ENCODE measurements at places on chromosomes 6 and 20.

DNA sequence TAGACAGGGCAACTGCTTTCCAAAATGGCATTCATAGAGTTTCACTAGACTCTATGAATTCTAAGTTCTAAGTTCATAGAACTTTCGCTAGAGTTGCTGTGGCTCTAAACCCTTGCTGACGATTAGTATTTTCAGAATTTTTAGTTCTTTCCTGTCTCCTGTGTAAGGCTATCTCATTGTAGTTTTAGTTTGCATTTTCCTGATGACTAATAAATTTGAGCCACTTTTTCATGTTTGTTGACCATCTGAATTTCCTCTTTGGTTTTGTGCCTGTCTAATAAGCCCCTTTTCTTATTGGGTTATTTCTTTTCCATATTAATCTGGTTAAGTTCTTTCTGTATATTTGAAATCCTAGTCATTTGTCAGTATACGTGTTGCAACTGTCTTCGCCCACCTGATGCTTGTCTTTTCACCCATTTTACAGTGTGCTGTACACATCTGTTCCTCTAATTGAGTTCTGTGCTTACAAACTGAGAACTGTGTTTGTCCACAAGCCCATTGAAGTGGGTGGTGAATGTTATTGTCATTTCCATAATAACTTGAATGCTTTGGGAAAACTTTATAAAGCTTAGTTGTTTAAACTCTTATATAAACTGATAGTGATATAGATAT, 177.7 kb upstream of the CDYL start:
- DNase-seq = no peak

DNA sequence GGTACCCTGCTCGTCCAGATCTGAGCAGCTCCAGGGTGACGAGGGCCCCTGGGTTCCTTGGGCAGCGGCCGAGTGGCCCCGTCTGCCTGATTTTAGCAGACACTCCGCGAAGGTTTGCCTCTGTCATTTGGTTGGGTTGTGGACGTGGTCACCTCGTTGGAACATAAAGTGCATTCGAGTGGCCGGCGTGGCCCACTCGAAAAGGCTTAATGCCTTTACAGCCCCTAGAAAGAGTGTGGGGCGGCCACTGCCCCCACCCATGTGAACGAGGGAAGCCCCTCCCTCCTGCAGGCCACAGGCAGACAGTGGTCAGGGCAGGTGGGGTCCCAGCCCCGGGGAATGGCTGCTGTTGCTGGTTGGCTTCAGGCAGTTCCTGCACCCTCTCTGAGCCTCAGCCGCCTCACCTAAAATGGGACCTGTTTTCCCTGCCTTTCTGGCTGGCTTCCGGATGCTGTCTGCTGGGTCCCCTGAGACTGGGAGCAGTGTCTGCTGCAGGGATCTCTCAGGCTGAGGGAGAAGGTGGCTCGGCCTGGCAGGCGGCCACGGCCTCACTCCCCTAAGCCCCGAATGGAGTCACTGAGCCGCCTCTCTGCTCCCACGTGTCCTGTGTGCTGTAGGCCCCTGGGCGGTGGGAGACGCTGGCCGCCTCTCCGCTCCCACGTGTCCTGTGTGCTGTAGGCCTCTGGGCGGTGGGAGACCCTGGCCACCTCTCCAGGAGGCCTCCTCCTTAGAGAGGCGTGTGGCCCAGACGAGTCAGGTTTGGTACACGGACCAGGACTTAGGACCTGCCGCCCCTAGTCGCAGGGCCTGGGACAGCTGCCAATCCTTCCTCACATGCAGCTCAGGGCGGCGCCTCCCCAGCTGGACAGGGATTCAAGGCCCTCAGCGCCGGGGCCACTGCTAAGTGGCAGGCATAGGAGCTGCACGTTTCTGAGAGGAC, 233.0 kb downstream of the ERMARD start:
- DNase-seq = no peak

- DNase-seq = no peak
These were observed 2.5 kb downstream of the PRRT1 start for GRCh38 chr6:32149092-32149755.

GRCh38 chr6:116925088-116925794, 48.2 kb downstream of the RFX6 start:
- no peak for DNase-seq

DNA sequence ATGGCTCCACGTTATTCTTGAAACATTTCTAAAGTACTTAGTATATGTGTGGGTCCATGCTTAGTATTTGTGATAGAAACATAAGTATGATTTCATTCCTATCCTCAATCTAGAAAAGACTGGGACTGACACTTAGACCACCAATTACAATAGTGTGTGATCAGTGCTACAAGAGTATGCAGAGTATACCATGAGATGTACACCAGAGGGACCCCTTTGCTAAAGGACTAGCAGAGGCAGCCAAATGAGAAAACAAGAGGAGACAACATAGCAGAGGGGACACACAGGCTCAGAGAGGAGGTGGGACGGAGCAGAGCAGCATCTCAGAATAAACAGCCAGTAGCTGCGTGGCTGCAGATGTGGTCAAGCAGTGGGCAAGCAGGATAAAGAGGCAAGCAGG, 21.0 kb downstream of the RMND1 start:
- DNase-seq = no peak

DNA sequence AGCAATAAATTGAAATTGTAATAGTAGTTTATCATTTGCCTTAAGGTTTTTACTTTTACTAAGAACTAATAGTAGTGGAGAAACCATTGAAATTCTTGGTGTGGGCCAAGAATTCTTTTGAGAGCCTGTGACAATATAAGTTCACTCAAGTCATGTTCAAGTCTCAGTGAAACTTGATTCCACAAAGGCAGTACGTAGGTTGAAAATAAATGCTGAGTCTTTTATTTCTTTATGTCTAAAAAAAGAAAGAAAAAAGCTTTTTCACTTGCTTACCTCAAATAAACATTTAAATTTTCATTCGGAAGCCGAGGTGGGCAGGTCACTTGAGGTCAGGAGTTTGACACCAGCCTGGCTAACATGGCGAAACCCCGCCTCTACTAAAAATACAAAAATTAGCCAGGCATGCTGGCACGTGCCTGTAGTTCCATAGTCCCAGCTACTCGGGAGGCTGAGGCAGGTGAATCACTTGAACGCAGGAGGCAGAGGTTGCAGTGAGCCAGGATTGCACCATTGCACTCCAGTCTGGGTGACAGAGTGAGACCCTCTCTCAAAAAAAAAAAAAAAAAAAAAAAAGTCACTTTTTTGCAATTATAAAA, 57.8 kb upstream of the NELFCD start:
- no peak for DNase-seq

DNA sequence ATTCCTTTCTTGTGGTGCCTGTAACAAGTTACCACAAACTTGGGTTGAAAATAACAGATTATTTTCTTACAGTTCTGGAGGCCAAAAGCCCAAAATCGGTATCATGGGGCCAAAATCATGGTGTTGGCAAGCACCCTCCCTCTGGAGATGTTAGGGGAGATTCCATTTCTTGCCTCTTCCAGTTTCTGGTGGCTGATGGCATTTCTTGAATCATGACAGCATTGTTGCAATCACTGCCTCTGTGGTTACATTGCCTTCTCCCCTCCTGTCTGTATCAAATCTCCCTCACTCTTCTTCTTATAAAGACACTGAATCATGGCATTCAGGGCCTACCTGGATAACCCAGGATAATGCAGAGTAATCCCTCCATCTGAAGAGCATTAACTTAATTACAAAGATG, 17.9 kb upstream of the TENT5A start:
- no peak for DNase-seq

DNA sequence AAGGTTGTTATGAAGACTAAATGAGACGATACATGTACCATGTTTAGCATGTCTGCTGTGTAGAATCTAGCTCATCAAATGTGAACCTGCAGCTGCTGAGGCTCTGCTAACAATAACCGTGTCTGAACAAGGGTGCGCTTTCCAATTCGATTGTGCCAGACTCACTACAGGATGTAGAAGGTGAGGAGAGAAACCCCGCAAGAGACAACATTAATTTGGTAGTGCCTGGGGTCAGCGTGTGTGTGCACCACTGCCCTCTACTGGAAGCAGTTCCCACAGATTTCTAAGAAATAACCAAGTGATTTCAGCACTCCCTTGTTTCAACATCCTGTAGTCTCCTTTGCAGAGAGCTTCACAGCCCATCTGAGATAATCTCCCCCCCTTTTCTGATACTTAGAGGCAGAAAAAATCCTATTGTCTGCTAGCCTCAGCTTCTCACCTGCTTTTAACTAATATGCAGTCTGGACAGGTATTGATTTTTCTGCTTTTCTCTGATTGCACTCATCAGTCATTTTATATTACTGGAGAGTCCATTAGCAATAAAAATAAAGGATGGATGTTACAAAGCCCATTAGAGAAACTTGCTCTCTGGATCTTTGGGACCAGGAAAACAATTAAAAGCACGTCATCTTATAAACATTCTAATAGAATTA, 96.7 kb upstream of the BACH2 start:
- peak; percentile 73 for DNase-seq

- DNase-seq = no peak
These were observed 92.5 kb downstream of the B3GAT2 start for GRCh38 chr6:70864401-70864800.

DNA sequence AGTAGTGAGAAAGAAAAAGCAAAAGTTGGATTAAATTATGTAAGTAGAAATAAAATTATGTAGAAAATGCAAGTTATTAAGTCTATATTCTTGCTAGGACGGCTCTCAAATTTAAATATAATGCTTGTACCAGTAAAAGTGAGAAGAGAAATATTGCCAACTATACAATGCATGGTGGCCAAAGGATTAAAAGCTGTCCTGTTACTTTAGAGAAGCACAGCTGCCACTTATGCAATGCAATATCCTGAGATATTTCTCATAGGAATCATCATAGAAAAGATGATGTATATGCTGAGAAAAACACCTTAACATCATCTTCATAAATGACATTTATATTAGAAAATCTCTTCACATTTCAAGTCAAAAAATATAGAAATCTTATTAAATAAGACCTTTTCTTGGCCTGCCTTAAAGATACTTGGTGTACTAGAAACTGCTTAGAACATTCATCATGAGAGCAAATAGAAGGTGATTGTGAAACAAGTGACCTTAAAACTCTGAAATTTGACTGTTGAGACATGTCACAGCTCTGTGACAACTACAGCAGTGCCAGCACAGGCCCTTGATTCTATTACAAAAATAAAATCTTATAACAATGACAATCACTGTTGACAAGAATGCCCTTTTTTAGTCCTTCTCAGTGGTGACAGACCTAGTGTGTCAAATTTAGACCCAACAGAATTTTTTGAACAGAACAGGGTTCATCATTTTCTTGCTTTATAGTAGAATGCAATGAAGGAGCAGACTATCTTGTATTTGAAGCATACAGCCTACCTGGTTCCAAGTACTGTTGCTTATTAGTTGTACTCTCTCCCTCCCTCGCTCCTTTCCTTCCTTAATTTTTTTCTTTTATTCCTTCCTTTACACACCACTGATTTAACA, 173.1 kb downstream of the CLVS2 start:
- DNase-seq = no peak

DNA sequence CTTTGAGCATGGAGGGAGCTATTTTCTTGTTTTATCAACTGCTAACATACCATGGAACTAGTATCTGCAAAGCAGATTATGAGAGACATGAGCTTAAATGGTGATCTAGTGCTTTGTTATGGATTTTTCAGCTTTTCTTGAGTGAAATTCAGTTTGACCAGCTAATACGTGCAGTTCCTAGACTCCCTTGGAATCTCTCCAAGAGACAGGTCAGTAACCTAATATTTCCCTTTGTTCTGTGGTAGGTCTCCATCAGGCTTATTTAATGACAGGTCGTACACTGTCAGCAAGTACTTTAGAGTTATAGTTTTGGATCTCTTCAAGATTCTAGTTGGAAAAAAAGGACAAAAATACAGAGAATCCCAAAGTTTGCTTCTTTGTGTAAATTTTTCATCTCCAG, 43.9 kb downstream of the HDAC2 start:
- DNase-seq = no peak

GRCh38 chr6:132763269-132763668, 5.6 kb upstream of the VNN2 start:
- DNase-seq = no peak

DNA sequence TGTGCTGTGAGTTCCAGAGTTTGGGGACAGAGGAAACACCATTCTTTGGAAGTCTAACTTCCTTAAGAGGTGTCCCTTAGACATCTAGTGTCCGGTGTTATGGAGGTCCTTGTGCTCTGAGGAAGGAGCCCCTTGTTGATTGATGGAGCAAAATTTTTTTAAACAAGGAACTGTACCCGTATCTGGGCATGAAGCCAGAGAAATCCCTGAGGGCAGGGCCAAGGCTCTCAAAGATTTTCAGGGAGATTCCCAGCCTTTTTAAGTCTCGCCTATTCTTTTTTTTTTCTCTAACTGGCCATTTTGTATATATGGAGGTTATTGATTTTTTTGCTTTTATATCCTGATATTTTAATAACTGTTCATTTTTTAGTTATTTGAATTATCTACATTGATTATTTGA, 45.9 kb downstream of the TRIM38 start:
- DNase-seq = no peak

- no peak for DNase-seq
These were observed 1.1 kb upstream of the SLC22A7 start for GRCh38 chr6:43296780-43297497.

GRCh38 chr6:36851149-36851614, 11.9 kb upstream of the CPNE5 start:
- peak; percentile 76 for DNase-seq

DNA sequence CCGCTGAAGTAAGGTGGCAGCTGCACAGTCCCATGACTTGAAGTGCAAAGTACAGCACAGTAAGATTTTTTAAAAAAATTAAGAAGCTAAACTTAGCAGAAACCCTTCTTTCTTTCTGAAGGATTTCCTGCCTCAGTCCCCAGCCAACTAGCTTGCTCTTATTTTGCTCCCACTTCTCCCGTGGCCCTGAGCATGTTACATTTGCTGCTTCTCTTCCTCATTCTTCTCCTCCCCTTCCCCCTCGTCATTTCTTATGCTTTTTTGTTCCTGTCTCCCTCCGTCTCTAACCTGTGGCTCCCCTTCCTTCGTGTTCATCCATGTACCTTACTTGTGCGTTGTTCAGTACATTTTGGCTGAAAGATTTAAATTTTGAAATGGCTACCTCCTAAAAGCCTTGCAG, 123.0 kb downstream of the SASH1 start:
- no peak for DNase-seq

GRCh38 chr6:161265975-161266374, 7.9 kb downstream of the AGPAT4 start:
- DNase-seq = no peak

DNA sequence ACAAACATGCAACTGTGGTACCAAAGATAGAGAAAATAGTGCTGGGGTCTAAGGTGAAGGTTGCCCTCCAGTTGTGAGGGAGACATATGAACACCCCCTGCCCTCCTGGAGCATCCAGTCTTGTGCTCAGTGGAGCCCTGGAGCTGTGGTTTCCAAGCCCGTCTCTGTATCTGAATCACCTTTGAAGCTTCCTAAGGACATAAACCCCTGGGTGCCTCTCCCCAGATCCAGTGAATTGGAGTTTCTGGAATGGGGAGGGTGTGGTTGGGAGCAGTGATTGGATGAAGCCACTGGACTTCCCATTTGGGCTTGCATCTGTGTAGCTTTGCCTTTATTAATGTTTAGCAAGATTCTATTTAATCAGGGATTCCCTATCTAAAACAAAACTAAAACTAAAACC, 22.4 kb upstream of the E2F3 start:
- DNase-seq = no peak

DNA sequence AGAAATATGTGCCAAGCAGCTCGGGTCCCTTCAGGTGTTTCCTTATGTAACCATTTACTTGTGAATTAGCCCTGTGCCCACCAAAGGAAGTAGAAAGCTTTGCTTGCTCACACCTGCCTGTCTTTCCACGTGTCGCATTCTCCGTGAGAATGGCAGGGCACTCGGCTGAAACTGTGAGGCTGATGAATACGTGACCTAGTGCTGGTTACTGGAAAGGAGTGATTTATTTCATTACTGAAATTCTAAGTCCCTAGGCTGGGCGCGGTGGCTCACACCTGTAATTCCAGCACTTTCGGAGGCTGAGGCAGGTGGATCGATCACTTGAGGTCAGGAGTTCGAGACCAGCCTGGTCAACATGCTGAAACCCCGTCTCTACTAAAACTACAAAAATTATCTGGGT, 45.9 kb upstream of the TULP1 start:
- DNase-seq = no peak

Data from AG08395 (cell line).